ENCODE measurements at places on chromosomes 13 and 19.

DNA sequence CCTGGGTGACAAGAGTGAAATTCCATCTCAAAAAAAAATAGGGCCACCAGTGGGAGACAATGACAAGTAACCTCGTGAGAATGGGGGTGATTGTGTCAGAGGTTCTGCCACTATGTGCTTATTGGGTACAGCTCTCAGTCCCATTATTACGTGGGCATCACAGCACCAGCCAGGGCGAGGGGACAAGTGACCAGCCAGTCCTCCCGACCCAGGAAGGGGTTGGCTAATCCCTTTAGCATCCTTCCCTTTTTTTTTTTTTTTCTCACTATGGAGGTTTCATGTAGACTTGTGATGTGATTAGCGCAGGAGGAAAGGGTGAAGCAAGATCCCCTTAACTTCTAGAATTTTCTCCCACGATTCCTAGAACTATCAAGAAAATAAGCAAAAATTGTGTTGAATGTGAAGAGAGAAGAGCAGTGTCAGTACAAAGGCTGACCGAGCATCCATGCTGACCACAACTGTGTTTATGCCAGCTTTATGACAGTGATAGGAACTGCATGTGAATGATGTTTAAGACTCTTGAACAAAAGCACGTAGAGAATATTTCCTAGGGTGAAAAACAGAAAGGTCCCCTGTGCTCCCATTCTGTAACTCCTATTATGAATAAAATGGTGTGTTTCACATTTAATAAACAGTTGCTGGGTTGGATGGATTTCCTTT is 50.0 kb downstream of the ALOX5AP start:
- DNase-seq: no peak

DNA sequence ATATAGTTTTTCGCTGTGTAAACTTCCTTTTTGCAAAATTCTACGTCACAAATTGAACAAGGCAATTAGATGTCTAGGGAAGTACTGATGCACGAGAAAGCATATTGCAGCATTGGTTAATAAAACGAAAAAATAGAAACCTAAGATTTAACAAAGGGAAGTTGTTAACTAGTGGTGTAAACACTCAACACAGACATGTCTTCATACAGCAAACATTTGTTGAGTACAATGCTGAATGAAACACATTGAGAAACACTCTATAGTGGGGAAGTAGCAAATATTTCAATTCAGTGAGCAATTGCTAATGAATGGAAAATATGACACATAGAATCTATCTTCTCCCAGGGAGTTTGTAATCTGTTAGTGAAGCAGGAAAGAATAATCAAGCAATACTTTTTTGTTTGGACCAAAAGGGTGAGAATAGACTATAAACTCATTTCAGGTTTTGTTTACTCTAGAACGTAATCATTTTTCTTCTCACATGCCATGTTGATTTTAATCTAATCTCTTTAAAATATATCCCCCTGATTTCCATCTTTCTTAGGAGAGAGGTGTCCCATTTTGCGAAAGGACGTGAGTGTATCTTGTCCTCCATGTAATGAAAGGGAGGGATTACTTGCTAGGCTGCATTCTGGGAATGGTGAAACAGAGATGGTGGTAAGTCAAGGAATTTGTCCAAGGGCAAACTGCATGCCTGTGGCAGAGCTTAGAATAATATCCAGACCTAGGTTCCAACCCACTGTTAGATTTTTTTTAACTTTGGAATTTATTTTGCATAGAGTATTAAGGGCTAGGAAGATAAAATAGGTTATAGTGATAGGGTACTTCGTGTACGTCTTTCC is 1.7 kb upstream of the ANKRD10 start:
- DNase-seq: peak; percentile 9

- DNase-seq: no peak
These were observed 39.6 kb downstream of the CYP2B6 start for GRCh38 chr19:41030651-41031050.

DNA sequence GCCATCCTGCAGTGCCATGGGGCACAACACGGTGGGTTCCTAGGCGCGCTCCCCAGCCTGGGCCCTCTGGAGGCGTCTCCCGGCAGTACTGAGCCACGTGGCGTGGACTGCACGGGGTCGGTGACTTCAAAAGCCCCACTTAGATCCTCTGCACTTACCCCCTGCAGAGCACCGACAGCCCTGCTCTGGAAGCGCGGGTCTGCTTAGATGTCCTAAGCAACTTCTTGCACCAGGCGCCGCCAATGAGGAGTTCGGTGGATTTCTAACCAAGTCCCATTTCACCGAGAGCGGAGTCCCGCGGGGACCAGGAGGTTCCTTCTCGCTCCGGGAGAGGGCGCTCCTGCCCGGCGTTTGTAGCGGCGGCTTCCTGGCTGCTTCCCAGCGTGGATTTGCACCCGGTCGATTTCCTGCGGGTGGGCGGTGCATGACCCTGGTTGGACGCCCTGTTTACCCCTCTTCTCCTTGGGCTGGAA is 25.2 kb upstream of the ZNF845 start:
- DNase-seq: no peak

- DNase-seq: no peak
These were observed 24.0 kb downstream of the USP12 start for GRCh38 chr13:27147530-27148170.

- no peak for DNase-seq
These were observed 118.4 kb upstream of the SLC7A1 start for GRCh38 chr13:29713839-29714238.

- no peak for DNase-seq
These were observed 89.7 kb downstream of the RAB20 start for GRCh38 chr13:110471833-110472162.

GRCh38 chr19:41932259-41932719 is 4.0 kb upstream of the ERFL start:
- no peak for DNase-seq

GRCh38 chr13:99995589-99996380 is 14.2 kb downstream of the ZIC2 start:
- peak; percentile 82 for DNase-seq

- no peak for DNase-seq
These were observed 14.9 kb upstream of the IL4I1 start for GRCh38 chr19:49911381-49912145.

DNA sequence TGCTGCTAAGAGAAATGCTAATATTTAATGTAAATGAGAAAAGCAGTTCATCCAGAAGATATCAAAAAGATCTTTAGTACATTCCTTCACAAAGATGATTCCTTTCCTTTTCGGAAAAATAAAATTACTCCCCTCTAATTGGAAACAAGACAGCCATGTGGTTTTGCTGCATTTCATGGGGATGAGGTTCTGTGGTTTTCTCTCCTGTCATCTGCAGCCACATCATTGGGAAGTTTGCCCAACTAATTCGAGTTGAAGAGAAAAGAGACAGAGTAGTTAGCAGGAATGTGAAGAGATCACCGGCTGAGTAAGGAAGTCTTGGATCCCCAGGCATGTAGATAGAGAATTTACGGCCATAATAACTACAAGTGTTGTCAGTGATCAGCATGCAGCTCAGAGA is 122.1 kb downstream of the CYSLTR2 start:
- no peak for DNase-seq

DNA sequence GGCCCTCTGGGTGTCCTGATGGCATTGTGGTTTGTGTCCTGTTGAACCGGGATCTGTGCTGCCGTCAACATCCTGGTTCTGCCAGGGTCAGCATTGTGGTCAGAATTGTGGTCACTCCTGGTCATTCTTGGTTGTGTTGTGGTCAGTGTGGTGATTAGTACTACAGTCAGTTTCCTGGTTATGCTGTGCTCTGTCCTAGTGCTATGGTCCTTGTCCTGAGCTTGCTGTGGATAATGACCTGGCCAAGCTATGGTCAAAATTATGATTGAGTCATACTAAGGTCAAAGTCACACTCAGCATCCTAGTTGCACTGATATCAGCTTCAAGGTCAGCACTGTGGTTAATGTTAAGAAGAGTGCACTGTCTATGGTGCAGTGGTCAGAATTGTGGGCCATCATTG is 4.5 kb upstream of the OLFM2 start:
- no peak for DNase-seq

DNA sequence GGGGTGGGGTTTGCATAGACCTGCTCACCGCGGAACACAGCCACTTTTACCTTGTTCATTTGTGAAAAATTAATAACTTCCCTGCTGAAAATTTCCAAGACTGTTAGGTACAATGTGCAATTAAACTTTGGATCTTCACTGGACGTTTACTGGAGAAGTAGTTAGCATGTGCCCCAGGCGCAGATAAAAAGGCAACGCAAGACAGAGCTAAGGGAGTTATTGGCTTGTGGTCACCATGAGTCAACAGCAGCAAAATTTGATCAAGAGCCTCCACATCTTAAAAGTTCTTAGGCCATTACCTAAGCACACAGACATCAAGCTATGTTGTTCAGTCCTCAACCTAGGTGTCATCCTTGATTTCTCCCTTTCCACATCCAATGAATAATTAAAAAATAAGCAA is 257.0 kb downstream of the LHFPL6 start:
- DNase-seq: no peak

DNA sequence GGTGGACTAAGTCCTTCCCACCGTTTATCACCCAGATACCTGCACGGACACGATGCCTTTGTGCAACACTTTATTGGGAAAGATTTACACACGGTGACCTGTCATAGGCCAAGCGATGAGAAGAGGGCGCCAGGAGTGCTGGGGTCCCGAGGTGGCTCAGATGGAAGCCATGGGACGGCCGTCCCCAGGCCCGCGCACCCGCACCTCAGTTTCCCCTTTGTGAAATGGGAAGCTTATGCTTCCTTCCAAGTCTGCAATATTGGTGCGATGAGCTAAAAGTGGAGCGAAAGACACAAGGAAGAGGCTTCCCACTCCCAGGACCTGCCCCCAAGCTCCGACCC is 369 bp upstream of the TMC4 start:
- no peak for DNase-seq

- DNase-seq: no peak
These were observed 17.1 kb downstream of the SHISA7 start for GRCh38 chr19:55426042-55426441.

DNA sequence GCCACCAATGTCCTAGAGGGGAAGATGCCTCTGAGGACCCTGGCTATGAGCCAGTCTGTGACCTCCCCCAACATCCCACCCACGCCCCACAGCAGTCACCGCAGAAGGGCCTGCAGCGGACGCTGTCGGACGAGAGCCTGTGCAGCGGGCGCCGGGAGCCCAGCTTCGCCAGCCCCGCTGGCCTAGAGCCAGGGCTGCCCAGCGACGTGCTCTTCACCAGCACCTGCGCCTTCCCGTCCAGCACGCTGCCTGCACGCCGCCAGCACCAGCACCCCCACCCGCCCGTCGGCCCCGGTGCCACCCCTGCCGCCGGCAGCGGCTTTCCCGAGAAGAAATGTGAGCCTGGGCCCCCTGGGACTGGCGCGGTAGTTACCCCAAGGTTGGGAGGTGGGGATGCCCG is 30.6 kb downstream of the DPF1 start:
- DNase-seq: no peak

- DNase-seq: no peak
These were observed at the start of gene EDNRB for GRCh38 chr13:77918391-77919245. Gene EDNRB, minus strand, starts transcription at chr13:77918831. Its CDS starts 258 bp downstream, at chr13:77918573.

GRCh38 chr13:59879281-59879680 is 284.4 kb downstream of the DIAPH3 start:
- no peak for DNase-seq

DNA sequence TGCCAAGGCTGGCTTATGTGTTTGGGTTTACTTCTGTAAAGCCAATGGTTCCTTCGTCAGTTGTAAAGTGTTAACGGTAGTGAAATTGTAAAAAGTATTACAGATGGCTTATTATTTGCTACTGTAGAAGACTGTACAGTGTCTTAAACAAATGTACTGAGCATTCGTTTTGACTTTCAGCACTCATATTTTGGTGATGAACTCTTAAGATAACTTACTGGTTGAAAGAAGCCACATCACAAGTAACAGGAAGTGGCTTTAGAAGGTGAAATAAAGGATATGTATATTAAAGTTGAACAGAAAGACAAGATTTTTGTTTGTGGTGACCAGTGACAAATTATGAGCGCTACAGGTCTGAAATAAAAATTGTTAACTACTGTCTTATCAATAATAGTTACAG is 64.2 kb downstream of the URI1 start:
- no peak for DNase-seq

- no peak for DNase-seq
These were observed 709.8 kb downstream of the PCDH17 start for GRCh38 chr13:58341318-58341717.

DNA sequence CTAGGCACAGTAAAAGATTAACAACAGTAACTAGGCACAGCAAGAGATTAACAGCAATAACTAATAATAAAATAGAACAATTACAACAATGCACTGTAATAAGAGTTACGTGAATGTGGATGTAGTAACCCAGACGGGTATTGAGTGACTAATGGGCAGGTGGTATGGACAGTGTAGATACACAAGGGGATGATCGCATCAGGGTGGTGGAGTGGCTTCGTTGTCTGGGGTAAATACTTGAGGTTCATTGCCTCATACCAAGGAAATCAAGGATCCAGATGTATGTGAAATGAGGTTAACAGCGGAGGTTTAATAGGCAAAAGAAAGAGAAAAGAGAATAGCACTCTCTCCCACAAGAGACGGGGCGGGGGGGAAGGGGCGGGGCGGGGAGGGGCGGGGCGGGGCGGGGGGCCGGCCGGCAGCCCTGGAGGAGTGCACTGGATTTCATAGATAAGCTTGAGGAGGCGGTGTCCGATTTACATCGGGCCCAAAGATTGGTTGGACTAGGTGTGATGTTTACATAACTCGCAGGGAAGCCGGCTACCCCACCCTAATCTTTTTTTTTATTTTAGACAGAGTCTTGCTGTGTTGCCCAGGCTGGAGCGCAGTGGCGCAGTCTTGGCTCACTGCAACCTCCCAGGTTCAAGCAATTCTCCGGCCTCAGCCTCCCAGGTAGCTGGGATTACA is 106.3 kb downstream of the KCTD15 start:
- DNase-seq: no peak

- no peak for DNase-seq
These were observed 17.1 kb upstream of the GPC5 start for GRCh38 chr13:91381371-91381770.

GRCh38 chr13:86729206-86729605 is 930.0 kb upstream of the SLITRK6 start:
- DNase-seq: no peak

GRCh38 chr19:19558055-19558454 is 20.0 kb downstream of the CILP2 start:
- DNase-seq: no peak

DNA sequence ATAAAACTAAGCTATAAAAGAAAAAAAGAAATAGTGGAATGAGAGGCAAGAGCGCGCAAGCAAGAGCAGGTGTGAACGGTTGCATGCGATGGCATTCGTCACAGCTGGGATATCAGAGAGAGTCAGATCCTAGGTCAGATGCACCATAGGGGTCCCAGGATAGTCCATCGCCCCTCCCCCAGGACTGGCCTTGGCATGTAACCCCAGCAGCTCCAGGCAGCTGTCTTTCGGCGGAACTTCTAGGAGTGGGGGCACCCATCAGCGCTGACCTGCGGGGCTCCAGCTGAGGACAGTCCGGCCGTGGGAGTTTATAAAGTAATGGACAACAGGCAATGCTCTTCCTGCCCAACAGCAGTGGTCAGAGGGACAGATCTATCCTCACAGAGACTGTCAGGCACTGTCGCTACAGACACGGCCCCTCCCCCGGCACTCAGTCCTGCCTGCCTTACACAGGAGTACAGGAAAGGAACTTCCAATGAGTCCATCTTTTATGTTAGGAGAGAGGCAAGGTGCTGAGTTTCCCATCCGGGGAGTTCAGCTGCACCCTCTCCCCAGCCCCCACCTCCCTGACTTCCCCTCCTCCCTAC is 1.4 kb downstream of the SIAH3 start:
- DNase-seq: no peak

- DNase-seq: no peak
These were observed 3.3 kb upstream of the LRG1 start for GRCh38 chr19:4542896-4543841.

GRCh38 chr13:21014139-21014501 is 47.3 kb downstream of the LATS2 start:
- no peak for DNase-seq
